Panc1 (cell line): ENCODE measurements at places on chromosomes 2 and 18. TPM values are rescaled to one million over a fixed set of nuclear protein-coding genes. Genes with fewer than 3 reads are reported as not detected.

DNA sequence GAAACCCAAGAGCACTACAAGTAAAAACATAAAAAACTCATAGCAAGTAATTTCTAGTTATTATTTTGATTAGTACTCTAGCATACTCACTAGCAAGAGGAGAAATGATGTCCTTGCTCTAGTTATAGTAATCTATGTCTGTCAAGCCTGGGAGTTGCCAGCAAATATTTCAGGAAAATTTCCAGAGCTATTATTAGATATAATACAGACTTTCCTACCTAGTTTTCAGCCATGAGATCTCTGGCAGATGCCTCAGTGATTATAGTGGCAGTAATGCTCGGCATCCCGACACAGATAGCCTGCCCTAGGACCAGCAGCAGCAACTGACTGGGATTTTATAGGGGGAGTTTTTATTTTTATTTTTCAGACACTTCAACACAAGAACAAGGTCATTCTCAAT is 224.4 kb downstream of the ZNF385B start:
- no peaks in the 10 kb centered on the region for H3K36me3 ChIP-seq
- no peak overlapping the region for H3K4me3 ChIP-seq
- H3K27me3 ChIP-seq = no peaks in the 10 kb centered on the region
- H3K27ac ChIP-seq = no peak overlapping the region
- H3K4me1 ChIP-seq = no peaks in the 10 kb centered on the region
- no peak for DNase-seq

DNA sequence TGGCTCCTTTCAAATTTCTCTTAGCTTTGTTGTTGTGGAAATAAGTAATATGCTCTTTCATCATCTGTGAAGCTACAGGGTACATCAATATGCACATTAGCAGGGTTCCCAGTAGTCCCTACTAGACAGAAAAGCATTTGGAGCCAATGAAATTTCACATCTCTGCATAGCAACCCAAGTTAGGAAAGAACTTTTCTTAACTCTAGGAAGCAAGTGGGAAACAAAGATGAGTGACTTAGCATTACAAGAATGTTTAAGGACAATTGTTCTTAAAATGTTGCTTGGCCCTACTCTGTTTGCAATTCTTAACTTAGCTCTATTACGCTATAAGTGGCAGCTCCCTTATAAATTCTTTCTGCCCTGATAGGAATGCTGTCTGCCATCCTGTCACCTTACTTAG is 39.6 kb downstream of the ZEB2 start:
- H3K27me3 ChIP-seq = no peaks in the 10 kb centered on the region
- DNase-seq = no peak
- no peaks in the 10 kb centered on the region for H3K4me1 ChIP-seq
- H3K4me3 ChIP-seq = no peak overlapping the region
- no peak overlapping the region for H3K27ac ChIP-seq
- no peaks in the 10 kb centered on the region for H3K36me3 ChIP-seq

PRKCE gene
- total RNA-seq = 14.0 TPM

IL1F10 gene
- total RNA-seq = not detected

DNA sequence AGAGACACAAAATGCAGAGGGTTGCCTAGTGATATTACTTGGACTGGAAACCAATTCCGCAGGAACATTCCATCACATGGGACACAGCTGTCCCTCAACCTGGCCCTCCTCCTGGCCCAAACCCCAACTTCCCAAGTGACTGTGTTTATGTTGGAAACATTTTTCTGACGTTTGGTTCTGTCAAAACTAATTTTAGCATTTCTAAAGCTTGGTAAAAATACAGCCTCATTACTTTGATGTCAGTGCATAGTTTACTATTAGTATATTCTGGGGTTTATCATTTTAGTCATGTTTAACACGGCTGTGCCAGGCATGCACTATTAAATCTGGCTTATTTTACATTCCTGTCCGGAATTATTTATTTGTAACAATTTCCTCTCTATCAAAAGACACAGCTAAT is 69.9 kb downstream of the GLI2 start:
- H3K4me3 ChIP-seq = no peak overlapping the region
- H3K36me3 ChIP-seq = no peaks in the 10 kb centered on the region
- H3K27ac ChIP-seq = no peak overlapping the region
- H3K4me1 ChIP-seq = no peaks in the 10 kb centered on the region
- DNase-seq = no peak
- no peaks in the 10 kb centered on the region for H3K27me3 ChIP-seq

GRCh38 chr2:216737676-216738075 is 42.3 kb upstream of the IGFBP5 start:
- no peak overlapping the region for H3K4me3 ChIP-seq
- DNase-seq = no peak
- H3K36me3 ChIP-seq = no peaks in the 10 kb centered on the region
- no peaks in the 10 kb centered on the region for H3K27me3 ChIP-seq
- no peaks in the 10 kb centered on the region for H3K4me1 ChIP-seq

GRCh38 chr2:207041786-207042554 is 102.7 kb downstream of the CPO start:
- no peak overlapping the region for H3K4me3 ChIP-seq
- no peaks in the 10 kb centered on the region for H3K36me3 ChIP-seq
- H3K4me1 ChIP-seq = no peaks in the 10 kb centered on the region
- DNase-seq = no peak
- no peak overlapping the region for H3K27ac ChIP-seq

- H3K36me3 ChIP-seq = no peaks in the 10 kb centered on the region; the same call in 1 of the 2 replicates
- DNase-seq = no peak
These were observed at the start of gene FN1 for GRCh38 chr2:215435870-215436704. TSS of gene FN1 (minus strand) at chr2:215436068. CDS start at chr2:215435802, 266 bp downstream.

DNA sequence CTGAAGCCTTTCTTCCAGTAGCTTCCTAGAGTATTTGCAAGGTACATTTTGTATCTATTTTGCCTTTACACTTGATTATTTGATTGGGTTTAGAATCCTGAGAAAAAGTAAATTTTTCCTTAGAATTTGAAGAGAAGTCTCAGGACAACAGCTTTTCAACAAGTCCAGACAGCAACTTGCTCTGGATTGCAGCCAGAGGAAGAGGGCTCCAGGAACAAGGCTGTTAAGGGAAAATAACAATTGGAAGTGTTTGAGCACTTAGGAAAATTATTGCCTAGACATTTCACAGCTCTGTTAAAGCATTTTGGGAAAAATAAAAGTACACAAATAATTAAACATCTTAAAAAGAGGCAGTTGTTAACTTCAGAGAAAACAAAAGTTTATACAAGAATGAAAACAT is 58.3 kb upstream of the RAPGEF4 start:
- DNase-seq = no peak
- H3K27ac ChIP-seq = no peak overlapping the region
- H3K4me3 ChIP-seq = no peak overlapping the region
- no peaks in the 10 kb centered on the region; the same call in 1 of the 2 replicates for H3K4me1 ChIP-seq
- H3K27me3 ChIP-seq = no peaks in the 10 kb centered on the region

GALR1 gene
- total RNA-seq = not detected

ONECUT2 gene
- 0.59 TPM for total RNA-seq

NOSTRIN gene
- total RNA-seq = not detected

HOXD8 gene
- not detected for total RNA-seq

GKN1 gene
- not detected for total RNA-seq

CDCA7 gene
- 60.5 TPM for total RNA-seq

FBXO41 gene
- 6.5 TPM for total RNA-seq

- no peaks in the 10 kb centered on the region for H3K27me3 ChIP-seq
- H3K36me3 ChIP-seq = no peaks in the 10 kb centered on the region
- no peaks in the 10 kb centered on the region; the same call in 1 of the 2 replicates for H3K4me1 ChIP-seq
- DNase-seq = no peak
These were observed 96.8 kb upstream of the THUMPD2 start for GRCh38 chr2:39875914-39876267.

DNA sequence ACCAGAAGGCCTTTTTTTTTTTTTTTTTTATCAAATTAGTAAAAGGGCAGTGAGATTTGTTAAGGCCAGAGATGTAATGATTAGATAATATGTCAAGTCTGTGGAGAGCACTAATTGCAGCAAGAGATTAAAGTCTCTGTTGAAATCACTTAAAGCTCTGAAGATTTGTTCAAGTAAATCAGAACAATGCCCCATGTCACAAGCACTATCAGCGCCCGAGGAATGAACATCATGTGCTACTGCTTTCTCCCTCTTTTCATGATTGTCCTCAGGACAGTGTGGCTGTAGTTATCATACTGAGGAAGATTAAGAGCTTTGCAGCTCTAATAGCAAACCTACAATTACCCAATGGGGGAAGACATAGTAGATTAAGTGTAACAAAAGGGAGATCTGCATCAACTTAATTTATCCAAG is 71.1 kb downstream of the TDRD15 start:
- H3K4me3 ChIP-seq = no peak overlapping the region
- no peak for DNase-seq
- no peaks in the 10 kb centered on the region for H3K4me1 ChIP-seq
- no peak overlapping the region for H3K27ac ChIP-seq

DNA sequence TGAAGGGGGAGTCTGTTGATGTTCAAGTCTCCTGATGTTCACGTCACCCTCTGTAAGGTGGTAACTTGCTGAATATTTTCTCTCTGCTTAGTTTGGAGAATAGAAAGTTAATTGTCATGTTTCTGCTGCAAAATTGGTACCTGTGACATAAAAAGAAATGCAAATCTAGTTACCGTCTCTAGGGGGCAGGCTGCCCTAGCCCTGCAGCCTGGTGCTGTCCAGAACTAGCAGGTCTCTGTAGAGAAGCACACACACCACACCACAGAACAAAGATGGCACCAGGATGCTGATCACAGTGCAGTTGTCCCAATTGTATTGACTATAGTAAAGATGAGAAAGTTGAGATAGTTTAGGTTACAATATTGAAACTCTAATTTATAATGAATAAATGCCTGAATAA is 47.0 kb downstream of the SLC9A4 start:
- no peak overlapping the region for H3K27ac ChIP-seq
- H3K4me1 ChIP-seq = no peaks in the 10 kb centered on the region
- no peak overlapping the region for H3K4me3 ChIP-seq
- H3K27me3 ChIP-seq = no peaks in the 10 kb centered on the region
- H3K36me3 ChIP-seq = no peaks in the 10 kb centered on the region

DNA sequence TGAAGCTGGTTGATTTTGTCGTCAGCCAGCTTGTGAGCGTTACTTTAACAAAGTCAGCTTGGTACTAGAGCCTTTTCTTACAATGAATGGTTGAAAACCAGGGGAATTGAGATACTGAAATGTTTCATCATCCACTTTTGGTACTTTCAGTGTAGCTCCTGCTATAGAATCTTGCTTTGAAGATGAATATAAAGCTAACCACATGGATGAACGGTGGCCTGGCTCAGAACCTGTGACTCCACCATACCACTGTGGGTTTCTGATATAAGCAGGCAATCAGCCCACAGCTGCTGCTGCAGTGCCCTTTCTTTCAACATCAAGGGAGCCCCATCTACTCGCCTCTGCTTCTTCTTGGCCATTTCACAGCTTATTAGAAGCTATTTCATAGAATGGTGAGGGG is 53.2 kb upstream of the GPR45 start:
- no peaks in the 10 kb centered on the region for H3K36me3 ChIP-seq
- no peak overlapping the region for H3K4me3 ChIP-seq
- no peak overlapping the region for H3K27ac ChIP-seq
- no peaks in the 10 kb centered on the region for H3K4me1 ChIP-seq
- peaks cover 2% of the 10 kb centered on the region; the same call in 1 of the 2 replicates for H3K27me3 ChIP-seq

DNA sequence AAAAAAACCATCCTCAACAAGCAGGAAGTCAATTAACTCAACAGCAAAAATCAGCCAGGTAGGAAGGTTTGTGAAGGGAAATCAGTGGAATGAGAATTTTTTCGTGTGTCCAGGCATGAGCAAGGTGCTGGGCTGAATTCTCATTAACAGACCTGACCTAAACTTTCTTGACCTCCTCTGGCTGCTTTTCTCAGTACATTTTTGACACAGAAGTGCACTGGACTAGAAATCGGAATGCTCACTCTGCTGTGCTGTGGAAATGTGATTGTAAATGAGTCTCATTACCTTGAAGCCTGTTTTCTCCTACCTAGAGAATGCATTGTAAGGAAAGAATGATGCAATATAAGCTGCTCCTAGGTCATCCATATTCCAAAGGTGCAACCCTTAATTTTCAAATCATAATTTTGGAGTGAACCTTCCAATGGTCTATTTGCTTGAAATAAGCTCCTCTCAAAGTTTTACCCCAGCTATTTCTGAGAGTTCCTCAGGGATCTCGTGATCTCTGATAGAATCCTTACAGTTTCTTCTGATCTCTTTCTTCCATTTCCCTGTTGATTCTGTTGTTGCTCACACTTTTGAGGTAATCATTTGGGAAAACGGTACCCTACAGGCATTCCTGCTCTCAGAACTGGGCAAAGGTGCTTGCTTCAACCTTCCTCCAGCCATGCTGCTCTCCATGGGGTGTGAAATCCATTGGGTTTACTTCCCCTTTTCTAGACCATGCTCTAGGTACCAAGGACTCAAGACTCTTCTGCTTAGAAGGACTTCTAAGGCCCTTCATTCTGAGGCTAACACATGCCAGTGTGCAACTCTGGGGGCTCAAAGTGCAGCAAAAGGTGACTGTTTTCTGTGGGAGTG is 104.9 kb upstream of the ITPRID2 start:
- H3K36me3 ChIP-seq = no peaks in the 10 kb centered on the region
- no peaks in the 10 kb centered on the region for H3K27me3 ChIP-seq
- no peak overlapping the region for H3K4me3 ChIP-seq
- no peak for DNase-seq

FER1L5 gene
- total RNA-seq = not detected

GRCh38 chr2:198004921-198005829 is 200.8 kb downstream of the PLCL1 start:
- no peak for DNase-seq
- H3K27me3 ChIP-seq = no peaks in the 10 kb centered on the region
- H3K36me3 ChIP-seq = no peaks in the 10 kb centered on the region
- H3K4me3 ChIP-seq = no peak overlapping the region
- H3K4me1 ChIP-seq = no peaks in the 10 kb centered on the region
- no peak overlapping the region for H3K27ac ChIP-seq

POTEC gene
- not detected for total RNA-seq

DNA sequence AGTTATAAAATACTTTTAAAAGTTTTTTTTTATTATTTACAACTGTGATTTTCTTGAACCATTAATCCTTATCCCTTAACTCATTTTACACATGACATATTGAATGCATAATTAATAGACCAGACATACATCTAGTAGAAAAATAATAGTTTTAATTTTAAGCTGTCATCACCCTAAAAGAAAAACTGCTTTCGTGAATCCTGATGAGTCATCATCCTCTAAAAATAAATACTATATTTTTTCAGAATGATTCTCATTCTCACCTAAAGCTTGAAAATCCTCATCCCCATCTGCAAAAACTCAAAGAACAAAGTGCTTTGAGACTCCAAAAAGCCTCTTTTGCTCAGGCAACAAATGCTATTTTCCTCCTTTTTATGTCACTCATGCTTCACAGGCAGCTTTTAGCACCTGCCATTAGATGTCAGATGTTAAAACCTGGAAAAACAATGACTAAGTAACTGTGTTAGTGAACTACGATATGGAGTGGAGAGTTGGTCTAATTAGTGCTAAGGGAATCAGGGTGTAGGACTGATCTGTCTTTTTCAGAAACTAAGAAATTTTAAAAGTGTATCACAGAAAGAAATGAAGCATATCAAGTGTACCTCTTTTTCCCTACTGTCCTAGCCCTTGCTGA is 297.6 kb downstream of the TMX3 start:
- H3K4me3 ChIP-seq = no peak overlapping the region
- no peak for DNase-seq
- no peaks in the 10 kb centered on the region for H3K27me3 ChIP-seq
- no peaks in the 10 kb centered on the region for H3K36me3 ChIP-seq
- no peak overlapping the region for H3K27ac ChIP-seq

- no peaks in the 10 kb centered on the region for H3K27me3 ChIP-seq
- no peaks in the 10 kb centered on the region for H3K4me1 ChIP-seq
- H3K27ac ChIP-seq = no peak overlapping the region
- H3K4me3 ChIP-seq = no peak overlapping the region
- DNase-seq = no peak
- no peaks in the 10 kb centered on the region for H3K36me3 ChIP-seq
These were observed 836.7 kb downstream of the CBLN2 start for GRCh38 chr18:71707400-71707799.
